Esophagus mucosa (tissue), 1 donor: ENCODE measurements at places on chromosomes 12 and 14.

- ATAC-seq: no peak
These were observed 503.0 kb upstream of the LMO3 start for GRCh38 chr12:17108877-17109541.

DNA sequence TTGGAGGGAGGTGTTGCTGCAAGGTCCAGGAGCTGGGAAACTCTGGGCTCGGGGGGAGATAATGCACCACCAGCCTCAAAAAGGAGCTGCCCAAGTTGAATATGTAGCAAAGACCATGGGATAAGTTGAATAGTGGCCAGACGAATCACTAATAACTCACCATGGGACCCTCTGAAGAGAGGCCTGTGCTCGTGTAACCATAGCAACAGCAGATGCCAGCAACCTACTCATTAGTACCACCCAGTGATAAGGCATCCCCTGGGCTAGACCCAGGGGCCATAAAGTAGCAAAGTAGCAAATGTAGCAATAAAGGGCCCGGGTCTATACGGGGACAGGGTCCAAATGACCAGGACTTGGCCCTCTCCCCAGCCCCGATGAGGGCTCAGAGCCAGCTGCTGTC lies 328.0 kb downstream of the DPF3 start:
- no peak for ATAC-seq

DNA sequence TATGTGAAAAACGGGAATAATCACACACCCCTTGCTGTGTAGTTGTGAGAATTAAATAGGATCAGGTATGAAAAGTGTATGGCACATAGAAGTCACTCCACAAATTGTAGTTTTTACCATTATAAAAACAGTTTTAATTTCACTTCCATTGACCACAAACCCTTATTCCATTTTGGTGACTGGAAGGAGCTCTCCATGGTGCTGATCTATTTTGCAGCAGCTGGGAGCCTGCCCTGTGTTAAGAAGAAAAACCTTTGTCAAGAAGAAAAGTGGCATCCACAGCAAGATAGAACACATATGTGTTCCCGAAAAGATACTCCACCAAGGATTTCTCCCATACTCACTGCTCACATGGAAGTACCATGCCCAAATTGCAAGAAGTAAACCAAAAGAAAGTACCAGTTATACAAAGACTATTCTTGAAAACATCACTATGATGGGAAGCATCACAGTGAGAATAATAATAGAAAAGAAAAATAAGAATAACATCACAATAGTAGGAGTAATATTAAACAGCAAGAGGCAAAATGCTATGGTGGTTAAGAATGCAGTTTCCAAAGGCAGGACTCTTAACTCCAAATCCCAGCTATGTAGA lies 58.7 kb downstream of the TUNAR start:
- ATAC-seq: no peak

- peak; percentile 21 for ATAC-seq
These were observed 14.7 kb downstream of the ITGA5 start for GRCh38 chr12:54404061-54405004.

DNA sequence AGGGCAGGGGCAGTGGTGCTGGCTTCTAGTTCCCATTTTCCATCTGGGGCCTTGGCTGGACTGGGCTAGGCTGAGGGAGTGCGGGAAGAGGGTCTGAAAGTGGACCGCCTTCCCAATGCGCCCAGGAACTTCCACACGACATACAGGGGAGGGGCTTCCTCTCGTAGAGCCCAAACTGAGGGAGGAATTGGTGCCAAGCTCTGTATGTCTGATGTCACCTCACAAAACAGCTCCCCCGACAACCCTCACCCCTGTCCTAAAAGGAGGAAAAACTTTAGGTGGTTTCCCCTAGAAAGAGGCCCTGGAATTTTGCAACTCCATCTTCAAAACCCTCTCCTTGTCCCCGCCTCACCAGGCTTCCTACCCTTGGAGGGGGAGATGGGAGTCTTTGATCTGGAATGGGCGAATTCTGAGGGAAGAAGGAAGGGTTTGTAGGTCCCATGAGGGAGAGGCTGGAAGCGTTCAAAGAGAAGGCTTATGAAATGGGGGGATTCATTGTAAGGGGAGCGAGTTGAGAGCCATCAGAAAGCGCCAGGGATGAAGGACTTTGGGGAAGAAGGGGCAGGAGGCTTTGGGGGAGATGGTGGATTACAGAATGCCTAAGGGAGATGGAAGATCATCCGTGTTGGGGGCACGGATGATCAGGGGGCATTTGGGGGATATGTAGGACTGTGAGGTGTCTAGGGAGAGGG lies 844 bp downstream of the GLTP start:
- no peak for ATAC-seq

GRCh38 chr12:106317406-106318082 lies 15.0 kb downstream of the TCP11L2 start:
- ATAC-seq: no peak

DNA sequence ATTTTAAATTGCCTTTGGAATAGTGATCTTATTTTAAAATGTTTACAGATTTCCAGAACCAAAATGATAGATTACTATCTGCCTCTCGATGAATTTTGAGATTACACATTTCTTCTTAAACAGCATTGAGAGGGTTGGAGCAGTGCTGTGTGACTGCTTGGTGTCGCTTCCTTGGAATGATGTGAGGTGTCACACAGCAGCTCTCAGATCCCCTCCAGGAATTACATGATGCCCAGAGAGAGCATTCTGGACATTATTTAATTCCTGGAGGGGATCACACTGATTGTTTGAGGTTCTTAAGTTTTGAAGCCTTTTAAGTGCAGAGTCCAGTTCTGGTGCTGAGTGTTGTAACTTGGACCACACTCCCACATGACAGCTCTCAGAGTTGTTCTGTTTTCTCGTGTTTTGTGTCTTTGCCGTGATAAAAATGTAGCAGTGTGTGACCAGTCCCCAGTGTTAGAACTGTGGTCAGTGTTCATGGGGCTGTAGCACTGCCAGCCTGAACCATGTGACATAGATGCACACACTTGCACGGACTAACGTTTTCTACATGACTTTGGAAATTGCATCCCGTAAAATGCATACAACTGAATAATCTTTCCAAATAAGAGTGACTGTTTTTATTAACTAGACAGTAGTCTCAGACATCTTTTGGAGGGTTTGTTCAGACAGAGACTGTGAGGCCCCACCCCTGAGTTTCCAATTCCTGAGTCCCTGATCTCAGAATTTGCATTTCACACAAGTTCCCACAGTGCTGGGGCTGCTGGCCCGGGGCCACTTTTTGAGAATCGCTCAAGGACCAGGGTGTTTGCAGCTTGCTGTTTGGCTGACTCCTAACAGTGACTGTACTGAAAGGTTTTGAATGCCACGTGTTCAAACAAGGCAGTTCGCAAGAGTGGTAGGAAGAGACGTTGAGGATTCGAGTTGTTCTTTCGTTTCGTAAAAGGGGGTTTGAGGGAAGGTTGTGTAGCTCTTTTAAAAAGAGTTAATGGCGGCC lies 26.0 kb downstream of the XRCC3 start:
- ATAC-seq: peak; percentile 24
